NCI-H1694 treated with DMSO at 0.1 percent for 48 hours (cell line): ENCODE measurements at places on chromosomes 12 and 14.

- no peak for DNase-seq
These were observed 47.8 kb downstream of the SLC41A2 start for GRCh38 chr12:104910196-104910840.

- no peak for DNase-seq
These were observed 96.2 kb upstream of the FKBP4 start for GRCh38 chr12:2698566-2698965.

DNA sequence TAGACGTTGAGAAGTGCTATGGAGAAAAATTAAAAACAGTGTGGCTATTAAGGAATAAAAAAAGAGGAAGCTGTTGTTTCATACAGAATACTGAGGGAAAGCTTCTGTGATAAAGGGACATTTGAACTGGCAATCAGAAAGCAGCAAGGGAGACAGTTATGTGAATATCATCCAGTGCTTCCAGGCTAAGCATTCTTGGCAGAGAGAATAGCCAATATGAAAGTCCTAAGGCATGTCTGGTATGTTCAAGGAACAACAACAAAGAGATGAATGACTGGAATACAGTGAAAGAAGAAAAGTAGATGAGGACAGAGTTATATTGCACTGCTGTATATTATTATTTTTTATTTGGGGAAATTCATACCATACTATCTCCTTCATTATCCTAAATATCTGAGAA is 23.9 kb downstream of the SCAF11 start:
- no peak for DNase-seq

DNA sequence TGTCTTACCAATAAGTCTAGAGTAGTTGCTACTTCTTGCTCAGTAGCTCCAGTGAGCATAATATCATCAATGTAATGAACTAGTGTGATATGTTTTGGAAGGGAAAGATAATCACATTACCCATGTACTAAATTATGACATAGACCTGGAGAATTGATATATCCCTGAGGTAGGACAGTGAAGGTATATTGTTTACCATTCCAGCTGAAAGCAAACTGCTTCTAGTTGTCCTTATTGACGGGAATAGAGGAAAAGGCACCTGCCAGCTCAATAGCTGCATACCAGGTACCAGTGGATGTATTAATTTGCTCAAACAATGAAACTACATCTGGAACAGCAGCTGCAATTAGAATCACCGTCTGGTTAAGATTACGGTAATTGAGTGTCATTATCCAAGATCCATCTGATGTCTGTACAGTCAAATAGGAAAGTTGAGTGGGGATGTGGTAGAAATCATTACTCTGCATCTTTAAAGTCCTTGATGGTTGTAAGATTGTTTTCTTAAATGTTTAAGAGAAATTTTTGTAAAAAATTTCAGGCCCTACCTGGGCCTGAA is 100.0 kb upstream of the ARHGAP5 start:
- no peak for DNase-seq

GRCh38 chr12:64911081-64911480 is 86.6 kb downstream of the TBC1D30 start:
- DNase-seq = no peak

DNA sequence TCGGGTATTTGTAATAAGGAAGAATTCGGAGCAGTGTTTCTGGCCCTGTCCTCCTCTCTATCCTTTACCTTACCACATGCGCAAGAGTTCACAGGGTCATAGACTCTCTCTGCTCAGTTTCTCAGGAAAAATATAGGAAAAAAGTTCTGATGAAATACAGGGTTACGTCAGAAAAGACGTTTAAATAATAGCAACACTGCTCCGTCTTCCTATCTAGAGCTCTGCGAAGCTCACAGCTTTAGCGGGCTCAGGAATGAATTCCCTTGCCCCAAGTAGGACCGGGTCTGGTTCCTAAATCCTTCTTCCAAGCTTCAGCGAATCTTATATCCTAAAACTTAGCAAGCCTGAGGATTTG is 365 bp downstream of the CCDC59 start:
- DNase-seq = peak; percentile 34

DNA sequence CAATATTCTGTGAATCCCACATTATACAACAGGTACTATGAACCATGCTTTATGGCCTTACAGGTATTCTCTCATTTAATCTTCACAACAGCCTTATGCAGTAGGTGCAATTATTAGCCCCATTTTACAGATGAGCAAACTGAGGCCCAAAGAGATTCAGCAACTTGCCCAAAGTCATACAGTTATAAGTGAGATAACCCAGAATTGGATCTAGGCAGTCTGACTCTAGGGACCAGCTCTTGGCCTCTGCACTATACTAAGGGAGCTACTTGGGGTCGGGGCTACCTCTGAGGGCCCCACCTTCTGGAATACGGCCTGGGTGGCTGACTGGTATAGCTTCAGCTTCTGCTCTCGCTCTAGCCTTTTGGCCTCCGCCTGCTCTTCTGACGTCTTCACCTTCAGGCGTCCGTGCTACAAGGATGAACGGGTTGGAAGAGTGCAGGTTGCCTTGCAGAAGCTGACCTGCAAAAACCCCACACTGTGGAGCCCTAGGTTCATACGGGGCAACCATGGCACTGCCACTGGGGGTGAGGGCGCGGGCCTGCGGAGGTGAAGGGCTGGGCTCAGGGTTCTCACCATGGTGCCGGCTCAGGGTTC is 762 bp downstream of the RABGGTA start:
- DNase-seq = peak; percentile 50

DNA sequence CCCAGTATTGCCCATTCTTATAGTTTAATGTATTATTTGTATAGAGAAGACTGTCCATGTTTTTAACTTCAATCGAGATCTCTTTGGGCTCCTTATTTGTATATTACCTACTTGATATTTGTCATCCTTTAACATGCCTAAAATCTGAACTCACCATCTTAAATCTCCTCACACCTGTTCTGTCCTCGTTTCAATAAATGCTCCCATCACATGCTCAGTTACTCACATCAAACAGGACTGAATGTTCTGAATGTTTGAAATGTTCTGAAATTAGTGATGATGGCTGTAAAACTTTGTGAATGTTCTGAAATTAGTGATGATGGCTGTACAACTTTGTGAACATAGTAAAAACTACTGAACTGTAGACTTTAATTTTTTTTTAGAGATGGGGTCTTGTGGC is 34.5 kb downstream of the COCH start:
- no peak for DNase-seq

DNA sequence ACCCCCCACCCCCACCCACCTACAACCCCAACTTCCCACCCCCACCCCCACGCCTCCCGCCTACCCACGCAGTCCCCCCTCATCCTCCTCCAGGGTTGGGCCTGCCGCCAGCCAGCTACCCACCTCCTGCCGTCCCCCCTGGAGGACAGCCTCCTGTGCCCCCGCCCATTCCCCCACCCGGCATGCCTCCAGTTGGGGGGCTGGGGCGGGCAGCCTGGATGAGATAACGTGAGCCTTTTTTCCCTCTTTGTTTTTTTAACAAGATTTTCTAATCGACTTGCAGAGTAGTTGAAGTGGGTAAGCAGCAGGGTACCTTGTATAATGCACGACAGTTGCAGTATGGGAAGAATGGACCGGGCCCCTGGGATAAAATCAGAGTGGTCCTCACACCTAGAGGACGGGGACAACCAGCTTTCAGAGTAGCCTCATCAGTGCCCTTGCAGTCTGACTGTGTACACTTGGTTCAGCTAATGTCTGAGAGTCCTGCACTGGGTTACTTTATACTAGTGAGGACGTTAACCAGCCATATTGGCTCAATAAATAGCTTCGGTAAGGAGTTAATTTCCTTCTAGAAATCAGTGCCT is 29.4 kb downstream of the CCNK start:
- DNase-seq = no peak

- DNase-seq = no peak
These were observed 52.2 kb downstream of the KRT80 start for GRCh38 chr12:52139579-52140062.

GRCh38 chr14:29681316-29681715 is 246.3 kb downstream of the PRKD1 start:
- no peak for DNase-seq

DNA sequence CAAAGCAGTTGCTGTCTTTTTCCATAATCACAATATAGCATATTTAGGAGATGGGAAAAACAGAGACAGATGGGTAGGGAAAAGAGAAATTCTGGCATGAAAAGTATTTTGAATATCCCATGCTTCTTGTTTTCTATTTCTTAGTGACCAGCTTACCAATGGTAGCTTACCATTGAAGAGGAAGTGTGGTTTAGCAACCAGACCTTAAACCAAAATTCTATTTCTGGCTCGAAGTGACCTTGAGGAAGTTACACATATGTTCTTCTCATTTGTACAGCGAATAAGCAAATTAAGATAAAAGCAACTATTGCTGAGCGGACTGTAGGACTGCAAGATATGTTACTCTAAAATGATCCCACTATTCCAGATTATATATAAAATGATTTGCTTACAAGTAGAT is 82.9 kb downstream of the FGD4 start:
- DNase-seq = peak; percentile 93

DNA sequence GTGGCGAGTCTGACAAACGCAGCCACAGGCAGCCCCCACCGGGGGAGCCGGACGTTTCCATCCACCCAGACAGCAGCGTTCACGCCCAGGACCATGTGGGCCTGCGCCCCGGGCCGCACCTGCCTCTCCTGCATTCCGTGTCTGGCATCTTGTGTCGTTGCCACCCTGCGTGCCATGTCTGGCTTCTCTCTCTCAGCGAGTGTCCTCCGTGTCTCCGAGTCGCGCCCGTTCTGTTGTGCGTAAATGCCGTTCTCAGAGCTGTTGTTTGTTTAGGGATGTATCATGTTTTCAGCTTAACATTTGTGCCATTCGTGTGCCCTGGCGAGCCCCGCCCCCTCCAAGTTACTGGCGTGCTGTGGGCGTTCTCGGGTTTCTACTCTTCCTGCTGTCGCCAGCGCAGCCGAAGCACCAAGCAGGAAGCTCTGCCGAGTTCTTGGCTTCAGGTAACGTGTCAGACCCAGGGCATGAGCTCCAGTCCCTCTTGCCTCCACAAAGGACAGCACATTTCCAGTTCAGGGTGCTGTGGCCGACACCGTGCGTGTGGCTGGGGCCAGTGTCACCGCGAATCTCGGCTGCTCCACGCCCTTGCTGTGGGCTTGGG is 34.6 kb downstream of the NOC4L start:
- DNase-seq = no peak

DNA sequence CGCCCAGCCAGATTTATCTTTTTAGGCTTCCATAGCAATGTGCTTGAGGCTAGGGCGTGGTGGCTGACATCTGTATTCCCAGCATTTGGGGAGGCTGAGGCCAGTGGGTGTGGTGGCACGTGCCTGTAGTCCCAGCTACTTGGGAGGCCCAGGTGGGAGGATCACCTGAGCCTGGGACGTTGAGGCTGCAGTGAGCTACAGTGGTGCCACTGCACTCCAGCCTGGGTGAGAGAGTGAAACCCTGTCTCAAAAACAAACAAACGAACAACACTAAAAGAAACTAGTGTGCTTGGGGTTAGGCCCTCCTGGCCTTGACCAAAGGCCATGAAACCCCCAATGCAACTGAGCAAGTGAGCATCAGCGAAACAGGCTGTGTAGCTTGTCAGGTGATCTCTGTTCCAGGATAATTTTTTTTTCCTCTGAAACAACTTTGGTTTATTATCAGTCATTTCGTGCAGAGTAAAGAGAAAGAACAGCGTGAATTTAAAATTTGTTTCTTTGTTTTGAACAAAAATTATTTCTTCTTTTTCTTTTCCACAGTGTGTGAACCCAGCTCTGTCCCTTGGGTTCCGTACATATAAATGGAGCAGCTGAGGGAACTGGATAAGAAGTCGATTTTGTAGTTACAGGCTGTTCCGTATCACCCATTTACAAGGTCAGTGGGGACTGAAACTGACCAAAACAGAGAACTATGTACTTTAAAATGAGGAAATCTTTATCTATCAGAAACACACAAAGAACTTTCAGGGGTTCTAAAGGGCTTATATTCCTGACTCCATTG is 8.8 kb upstream of the TUBA1C start:
- no peak for DNase-seq

DNA sequence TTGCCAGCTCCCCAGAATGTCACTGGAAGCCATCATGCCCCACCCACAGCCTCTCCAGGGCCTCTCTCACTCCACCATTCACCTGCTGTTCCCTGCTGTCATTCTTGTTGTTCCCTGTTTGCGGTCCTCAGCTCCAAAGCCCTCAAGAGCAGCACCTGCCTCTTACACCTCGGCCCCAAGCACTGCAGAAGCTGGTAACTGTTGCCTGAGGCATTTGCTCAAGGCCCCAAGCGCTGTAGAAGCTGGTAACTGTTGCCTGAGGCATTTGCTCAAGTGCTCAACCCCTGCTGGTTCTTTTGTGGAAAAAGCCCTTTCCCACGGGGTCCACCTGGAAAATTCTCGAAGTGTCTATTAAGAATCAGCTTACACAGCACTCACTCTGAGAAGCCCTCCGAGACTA is 78.0 kb downstream of the ARL6IP4 start:
- no peak for DNase-seq

- no peak for DNase-seq
These were observed 194.9 kb downstream of the ADAMTS20 start for GRCh38 chr12:43357141-43357540.

DNA sequence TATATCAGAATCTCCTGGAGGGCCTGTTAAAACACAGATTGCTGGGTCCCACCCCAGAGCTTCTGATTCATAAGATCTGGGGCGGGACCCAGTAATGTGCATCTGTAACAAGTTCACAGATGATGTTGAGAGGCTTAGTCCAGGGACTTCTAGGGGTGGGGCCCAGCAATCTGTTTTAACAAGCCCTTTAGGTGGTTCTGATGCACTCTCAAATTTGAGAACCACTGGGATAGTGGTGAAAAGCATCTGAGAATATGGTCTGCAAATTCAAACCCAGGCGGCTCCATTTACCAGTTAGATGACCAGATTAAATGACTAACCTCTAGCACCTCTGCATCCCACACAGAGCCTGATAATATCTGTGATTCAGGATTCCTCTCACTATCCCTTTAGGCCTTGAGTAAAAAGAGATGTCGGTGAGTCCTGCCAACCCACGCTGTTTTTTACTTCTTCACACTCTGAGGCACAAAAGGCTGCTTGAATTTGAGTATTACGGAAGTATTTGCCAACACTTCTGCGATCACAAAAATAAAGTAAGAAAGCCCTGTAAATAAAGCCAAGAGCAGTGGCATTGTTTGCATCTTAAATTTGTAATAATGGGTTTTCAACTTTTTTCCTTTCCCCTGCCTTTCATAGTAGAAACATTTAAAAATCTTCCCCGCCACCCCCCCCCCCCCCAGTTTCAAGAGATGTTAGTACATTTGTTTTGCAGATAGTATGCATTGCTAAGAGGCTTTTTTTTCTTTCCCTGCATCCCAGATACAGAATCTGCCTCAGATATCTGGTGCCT is 1.8 kb upstream of the FRS2 start:
- DNase-seq = no peak

- DNase-seq = peak; percentile 17
These were observed 14.7 kb downstream of the CPSF6 start for GRCh38 chr12:69254046-69254445.

DNA sequence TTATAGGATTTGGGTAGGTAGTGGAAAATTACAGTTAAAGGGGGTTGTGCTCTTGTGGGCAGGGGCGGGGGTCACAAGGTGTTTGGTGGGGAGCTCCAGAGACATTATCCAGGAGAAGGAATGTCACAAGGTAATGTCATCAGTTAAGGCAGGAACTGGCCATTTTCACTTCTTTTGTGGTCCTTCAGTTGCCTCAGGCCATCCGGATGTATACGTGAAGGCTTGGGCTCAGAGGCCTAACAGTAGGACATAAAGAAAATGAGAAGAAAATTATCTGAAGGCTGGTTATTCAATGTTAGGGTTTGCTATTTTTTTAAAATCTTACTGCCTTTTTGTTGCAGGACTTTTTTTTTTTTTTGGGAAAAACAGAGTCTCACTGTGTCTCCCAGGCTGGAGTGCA is 2.5 kb upstream of the PSEN1 start:
- no peak for DNase-seq

GRCh38 chr12:119841433-119842210 is 35.5 kb downstream of the CIT start:
- DNase-seq = no peak

GRCh38 chr14:90495357-90496276 is 98.8 kb downstream of the CALM1 start:
- DNase-seq = no peak
